ENCODE measurements at places on chromosomes 5 and 9.

DNA sequence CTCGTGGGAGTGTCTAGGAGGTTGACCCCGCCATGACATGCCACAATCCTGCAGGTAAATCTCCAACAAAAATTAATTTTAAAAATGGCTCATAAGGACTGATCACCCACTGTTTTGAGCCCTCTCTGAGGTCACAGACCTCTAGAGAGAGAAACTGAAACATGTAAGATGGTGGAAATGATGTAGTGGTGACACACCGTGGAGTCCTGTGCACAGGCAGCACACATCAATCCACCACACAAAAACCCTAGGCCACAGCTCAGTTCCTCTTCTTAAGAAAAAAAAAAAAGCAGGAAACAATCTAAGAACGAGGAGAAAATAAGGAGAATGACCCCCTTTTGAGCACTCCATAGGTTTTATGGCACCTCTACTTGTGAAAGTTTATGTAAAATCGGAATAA is 93.8 kb upstream of the FAM120A start:
- no peak for DNase-seq

GRCh38 chr5:97778451-97778850 is 595.4 kb upstream of the RIOK2 start:
- no peak for DNase-seq

GRCh38 chr5:39671561-39671961 is 246.8 kb upstream of the DAB2 start:
- DNase-seq, result no peak

DNA sequence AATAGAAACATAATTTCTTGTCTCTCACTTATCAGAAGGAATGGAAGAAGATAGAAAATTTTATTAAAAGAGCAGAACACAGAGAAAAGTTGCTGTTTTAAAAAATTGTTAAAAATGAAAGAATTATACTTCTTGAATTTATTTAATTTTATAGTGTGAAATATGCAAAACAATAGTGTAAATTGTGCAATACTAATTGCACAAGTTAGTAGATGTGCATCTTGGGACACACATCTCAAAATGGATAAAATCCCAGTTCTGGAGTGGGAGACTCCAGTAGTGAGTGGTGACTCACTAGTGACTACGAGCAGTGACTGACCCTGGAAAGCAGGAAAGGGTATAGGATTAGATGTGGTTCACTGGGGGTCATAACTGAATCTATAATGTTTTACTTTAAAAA is 223.2 kb downstream of the MSX2 start:
- no peak for DNase-seq

DNA sequence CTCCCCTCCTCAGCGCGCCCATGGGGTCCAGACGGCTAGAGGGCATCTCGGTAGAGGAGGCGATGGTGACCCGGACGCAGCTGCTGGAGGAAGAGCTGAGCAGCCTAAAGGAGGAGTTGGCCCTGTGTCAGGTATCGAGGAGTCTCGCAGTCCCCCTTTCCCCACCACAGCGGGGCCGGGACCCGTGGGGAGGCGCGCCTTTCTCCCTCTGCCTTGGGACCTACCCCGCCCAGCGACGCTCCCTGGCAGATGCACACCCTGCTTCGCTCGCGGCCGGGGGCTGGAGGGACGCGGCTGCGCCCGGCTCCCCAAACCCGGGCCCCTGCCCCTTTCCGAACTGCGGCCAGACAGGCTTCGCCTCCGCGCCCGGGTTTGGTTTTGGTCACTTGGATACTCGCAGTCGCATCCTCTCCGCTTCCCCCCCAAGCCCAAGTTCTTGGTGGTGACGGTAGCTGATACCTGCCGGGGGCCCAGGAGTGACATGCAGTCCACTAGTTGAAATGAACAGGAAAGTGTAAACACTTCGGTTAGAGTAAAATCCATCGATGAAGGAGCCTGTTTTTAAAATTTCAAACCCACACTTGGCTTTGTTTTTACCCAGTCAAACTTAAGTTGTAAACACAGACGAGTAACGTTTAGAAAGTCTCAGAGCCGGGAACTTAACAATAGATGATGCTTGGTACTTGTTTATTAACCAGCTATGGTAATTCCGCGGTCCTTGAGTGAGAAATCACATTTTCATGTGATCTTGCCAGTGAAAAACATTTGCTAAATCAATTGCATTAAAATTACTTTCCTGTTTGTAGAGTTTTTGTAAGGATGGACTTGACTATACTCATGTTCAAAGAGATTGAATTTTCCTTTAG is 688 bp downstream of the CNTLN start:
- no peak for DNase-seq
